ENCODE measurements at places on chromosomes 7 and 10.
A peak's percentile ranks its signal among the peaks of the same experiment; 100 is the strongest.

- DNase-seq = no peak
These were observed 94.6 kb upstream of the FAM180A start for GRCh38 chr7:135843214-135843613.

DNA sequence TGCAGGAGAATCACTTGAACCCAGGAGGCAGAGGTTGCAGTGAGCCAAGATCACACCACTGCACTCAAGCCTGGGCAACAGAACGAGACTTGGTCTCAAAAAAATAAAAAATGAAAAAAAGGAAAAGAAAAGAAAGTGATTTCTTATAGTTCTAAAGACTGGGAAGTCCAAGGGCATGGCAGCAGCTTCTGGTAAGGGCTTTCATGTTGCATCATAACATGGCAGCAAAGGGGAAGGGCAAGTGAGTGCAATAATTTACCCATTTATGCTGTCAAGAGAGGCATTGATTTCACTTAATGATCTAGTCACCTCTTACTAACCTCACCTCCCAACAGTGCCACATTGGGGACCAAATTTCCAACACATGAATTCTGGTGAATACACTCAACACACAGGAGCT, 8.8 kb upstream of the KLRG2 start:
- no peak for DNase-seq

DNA sequence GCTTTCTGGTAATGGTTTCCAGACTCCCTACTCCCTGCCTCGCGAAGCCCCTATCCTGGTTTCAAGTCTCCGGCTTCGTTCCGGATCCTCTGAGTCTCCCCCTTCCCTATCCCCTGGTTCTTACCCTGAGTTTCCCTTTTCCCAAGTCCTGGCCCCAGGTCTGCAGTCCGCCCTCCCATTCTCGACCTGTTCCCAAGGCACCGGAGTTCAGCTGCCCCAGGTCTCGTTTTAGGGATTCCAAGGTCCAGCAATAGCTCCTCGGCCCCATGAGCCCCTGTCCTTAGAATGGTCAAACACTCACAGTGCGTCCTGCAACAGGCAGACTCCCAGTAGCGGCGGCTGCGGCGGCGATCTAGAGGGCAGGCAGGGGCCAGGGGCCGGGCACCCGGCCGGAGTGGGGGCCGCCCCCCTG, 274 bp downstream of the PITX3 start:
- no peak for DNase-seq

DNA sequence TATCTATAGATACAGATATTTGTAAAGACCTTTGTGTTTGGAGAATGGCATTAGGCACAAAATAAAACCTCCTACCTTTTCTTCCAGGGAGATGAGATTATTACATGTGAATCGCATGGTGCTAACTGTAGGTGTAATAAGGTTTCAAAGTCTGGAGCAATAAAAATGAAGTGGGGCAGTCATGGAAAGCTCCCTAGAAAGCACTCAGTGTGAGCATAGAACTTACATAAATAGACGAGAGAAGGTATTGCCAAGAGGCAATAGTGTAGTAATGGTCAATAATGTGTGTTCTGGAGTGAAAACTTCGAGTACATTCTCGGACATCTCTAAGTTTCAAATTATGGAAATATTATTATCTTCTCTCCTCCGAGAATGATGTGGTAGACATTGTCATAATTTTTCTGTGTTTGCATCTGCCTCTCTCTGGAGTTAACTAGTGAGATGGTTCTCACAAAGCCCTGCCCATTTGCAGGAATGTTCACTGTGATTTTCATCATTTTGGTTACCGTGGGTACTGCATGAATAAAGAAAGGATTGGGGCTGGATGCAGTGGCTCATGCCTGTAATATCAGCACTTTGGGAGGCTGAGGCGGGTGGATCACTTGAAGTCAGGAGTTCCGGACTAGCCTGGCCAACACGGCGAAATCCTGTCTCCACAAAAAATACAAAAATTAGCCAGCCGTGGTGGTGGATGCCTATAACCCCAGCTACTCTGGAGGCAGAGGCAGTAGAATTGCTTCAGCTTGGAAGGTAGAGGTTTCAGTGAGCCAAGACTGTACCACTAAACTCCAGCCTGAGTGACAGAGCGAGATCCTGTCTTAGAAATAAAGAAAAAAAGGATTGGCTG, 10.6 kb downstream of the VIM start:
- peak; percentile 92 for DNase-seq

- no peak for DNase-seq
These were observed 74.8 kb downstream of the PARD3 start for GRCh38 chr10:34740321-34740720.

GRCh38 chr7:146235195-146235594, 118.6 kb downstream of the CNTNAP2 start:
- DNase-seq = no peak

- DNase-seq = no peak
These were observed 24.3 kb downstream of the CPVL start for GRCh38 chr7:29122081-29122480.

Data from SW 1271 (cell line).